CD4-positive, alpha-beta memory T cell (primary cell): ENCODE measurements at places on chromosomes 2 and 18. TPM values are rescaled to one million over a fixed set of nuclear protein-coding genes. Genes with fewer than 3 reads are reported as not detected.

DNA sequence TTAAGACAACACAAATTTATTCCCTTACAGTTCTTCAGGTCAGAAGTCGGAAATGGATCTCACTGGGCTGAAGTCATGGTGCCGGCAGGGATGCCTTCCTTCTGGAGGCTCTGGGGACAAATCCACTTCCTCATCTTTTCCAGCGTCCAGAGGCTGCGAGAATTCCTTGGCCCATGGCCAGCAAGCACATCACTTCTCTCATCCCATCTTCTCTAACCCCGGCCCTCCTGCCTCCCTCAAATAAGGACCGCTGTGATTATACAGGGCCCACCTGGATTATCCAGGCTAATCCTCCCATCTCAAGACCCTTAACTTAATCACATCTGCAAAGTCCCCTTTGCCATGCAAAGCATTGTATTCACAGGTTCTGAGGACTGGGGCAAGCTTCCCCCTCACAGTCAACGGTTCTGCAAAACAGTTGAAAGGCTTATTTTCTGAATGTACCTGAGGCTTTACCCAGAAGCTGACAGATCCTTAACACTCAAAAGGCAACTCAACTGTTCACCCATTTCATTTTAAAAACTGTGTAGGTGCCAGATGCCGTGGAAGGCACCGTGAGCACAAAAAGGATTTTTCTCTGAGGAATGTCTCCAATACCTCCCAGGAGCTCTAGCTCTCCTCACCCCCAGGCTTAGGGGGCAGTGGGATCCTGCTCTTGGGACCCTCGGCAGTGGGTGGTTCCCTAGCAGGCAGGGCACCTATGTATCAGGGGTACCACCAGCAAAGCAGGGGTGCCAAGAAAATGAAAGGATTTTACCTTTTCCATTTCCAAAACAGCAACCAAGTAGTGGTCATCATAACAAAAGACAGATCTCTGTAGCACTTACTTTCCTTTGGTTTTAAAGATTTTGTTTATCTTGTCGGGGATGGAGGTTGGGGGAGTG, 84.0 kb downstream of the KCTD1 start:
- no peaks in the 10 kb centered on the region for H3K36me3 ChIP-seq
- H3K4me3 ChIP-seq: no peak overlapping the region
- no peaks in the 10 kb centered on the region for H3K4me1 ChIP-seq
- no peak overlapping the region for H3K27ac ChIP-seq
- H3K27me3 ChIP-seq: no peaks in the 10 kb centered on the region

- no peaks in the 10 kb centered on the region for H3K4me1 ChIP-seq
- no peak for DNase-seq
- no peak overlapping the region for H3K27ac ChIP-seq
Measured at GRCh38 chr2:102342888-102343287, 12.7 kb upstream of the IL18R1 start.

DNA sequence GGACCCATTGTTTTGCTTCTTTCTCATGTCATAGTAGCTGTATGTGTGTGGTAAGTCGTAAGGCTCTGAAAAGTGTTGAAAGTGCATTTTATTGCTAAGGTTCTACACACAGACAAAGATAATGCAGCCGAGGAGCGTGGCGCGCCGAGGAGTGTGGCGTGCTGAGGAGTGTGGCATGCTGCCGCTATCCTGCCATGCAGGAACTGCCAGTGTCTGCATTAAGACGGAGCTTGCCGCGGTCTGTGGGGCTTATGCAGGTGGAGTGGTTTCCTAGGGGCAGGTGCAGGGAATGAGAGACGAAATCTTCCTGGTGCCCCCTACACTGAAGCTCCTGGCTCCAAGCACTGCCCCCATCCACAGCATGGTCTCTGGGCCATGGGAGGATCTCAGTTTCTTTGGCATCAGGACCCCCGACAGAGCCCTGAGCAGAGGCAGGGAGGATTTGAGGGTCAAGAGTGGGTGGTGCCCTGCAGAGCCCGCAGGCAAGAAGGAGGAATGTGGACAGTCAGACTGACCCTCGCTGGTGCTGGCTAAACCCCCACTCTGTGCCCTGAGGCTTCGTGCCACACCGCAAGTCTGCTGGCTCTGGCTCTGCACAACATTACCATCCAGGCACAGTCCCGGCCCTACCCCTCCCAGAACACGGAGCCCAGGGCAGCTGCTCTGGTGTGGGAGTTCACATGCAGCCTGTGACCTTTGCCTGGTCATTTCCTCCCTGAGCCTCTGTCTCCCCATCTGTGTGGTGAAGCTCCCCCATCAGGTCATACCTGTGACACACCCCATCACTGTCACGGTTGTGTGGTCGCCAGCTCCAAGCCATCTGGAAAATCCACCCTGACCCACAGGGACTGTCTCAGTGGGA, 3.2 kb downstream of the SNED1 start:
- no peaks in the 10 kb centered on the region for H3K4me1 ChIP-seq
- no peak for DNase-seq
- no peak overlapping the region for H3K27ac ChIP-seq
- H3K4me3 ChIP-seq: no peak overlapping the region

Gene ST6GAL2
- not detected for total RNA-seq

DNA sequence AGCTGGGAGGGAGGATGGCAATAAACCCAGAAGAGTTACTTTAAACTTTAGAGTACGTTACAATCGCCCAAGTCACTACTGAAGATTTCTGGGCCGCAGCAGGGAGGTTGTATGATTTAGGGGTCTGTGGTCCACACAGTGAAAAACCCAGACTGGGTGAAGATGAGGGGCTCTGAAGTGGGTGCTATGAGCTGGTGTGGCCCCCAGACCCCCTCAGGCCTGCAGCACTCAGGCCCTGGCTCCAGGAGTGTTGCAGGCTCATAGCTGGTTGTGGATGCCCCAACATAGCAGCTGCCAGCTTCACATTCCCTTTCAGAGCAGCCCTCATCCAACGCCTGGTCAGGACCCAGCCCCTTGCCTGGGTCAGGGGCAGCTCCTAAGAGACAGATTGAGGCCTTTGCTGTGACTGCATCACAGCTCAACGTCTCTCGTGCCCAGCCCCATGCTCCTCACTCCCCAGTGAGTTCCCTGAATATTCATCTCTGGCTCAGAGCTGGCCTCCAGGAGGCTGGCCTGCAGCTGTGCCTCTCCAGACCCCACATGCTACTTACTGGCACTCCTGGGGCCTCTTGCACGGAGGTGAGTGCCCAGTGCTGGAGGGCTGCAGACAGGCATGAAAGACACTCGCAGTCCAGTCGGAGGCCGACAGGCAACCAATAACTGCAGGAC, 94.5 kb upstream of the MYCN start:
- no peak for DNase-seq
- no peaks in the 10 kb centered on the region for H3K4me1 ChIP-seq
- H3K36me3 ChIP-seq: no peaks in the 10 kb centered on the region
- no peak overlapping the region for H3K4me3 ChIP-seq
- H3K27me3 ChIP-seq: no peaks in the 10 kb centered on the region

Gene OXER1
- not detected for total RNA-seq

Gene CNTNAP5
- total RNA-seq: not detected
